ENCODE measurements at places on chromosomes 4 and X.

DNA sequence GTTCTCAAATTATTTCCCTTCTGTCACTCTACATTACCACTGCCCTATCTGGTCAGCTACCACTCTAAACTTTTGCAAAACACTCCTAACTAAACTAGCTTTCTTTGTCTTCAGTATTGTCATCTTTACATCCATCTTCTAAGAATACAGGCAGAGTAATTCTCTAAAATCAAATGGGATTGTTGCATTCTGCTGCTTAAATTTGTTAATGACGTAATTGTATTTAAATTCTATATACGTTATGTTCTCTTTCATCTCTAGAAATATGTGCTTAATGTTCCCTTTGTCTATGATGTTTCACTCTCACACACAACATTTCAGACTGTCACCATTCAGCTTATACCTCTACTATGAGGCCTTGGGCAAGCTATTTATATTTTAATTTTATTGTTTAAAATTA is 1041.1 kb upstream of the POU3F4 start:
- no peak for DNase-seq

DNA sequence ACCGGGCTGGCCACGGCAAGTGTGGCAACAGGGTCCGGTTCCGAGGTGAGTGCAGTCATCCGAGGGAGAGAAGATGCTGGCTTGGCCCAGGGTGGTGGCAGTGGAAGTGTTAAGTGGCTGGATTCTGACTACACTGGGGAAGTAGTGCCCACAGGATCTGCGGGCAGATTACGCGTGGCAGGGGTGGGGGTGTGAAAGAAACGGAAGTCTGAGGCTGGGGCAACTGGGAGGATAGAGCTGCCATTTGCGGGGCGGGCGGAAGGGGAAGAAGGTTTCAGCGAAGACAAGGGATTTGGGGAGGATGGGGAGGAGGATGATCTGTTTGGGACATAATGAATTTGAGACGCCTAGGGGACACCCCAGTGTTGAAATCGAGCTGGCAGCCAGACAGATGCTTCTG is 5.3 kb downstream of the RS1 start:
- no peak for DNase-seq

DNA sequence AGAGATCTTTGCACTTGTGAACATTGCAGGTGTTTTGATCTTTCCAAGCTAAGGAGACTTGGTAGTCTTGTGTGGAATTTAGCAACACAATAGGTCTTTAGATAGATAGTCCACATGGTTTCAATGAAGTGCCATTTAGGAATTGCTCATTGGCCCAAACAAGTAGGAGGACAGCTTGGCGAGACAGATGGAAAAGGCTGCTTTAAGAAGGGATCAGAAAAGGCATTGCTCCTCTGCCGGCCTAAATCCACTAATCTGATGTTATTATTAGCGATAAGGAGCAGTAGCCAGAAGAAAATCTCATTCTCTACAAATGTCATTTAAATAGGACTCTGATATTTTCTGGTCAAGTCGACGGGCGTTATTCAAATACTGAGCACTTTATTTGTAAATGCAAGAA is 99.7 kb downstream of the AFF2 start:
- DNase-seq = no peak

- no peak for DNase-seq
Observed at GRCh38 chr4:47882228-47882627, 32.2 kb downstream of the NFXL1 start.

DNA sequence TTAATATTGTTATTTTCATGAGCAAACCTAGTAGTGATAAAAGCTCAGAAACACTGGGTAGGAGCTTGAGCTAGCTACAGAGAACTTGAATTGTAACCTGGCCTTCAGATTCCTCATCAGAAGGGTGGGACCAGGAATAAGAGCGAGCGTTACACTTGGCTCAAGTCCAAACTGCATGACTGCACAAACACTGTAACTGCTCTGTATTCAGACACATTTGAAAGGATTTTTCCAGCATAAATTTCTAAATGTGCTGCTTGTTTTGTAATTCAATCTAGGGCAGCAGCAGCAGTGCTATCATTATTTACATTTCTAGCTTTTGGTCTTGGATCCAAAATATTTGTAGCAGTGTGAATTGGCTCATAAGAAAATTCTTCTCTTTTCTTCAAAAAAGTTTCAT is 133.0 kb upstream of the TMLHE start:
- DNase-seq = no peak
